COR-L47 (cell line): ENCODE measurements at places on chromosomes 6 and 20.

DNA sequence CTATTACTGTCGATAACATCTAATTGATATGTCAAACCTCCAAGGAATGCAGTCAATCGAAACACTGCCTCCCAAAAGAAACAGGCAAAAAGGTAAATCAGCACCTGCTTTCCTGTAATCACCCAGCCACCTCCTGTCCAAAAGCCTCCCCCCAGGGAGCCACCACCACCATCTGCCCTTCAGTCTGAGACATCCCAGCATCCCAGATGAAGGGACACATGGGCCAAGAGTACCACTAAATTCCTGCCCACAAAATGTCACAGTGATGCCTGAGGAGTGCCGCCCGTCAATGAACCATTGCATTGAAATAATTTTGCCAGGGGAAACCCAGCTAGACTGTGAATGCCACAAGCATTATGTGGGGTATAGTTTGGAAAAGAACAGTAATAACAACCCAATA is 401.7 kb downstream of the ZFAND3 start:
- DNase-seq: no peak

DNA sequence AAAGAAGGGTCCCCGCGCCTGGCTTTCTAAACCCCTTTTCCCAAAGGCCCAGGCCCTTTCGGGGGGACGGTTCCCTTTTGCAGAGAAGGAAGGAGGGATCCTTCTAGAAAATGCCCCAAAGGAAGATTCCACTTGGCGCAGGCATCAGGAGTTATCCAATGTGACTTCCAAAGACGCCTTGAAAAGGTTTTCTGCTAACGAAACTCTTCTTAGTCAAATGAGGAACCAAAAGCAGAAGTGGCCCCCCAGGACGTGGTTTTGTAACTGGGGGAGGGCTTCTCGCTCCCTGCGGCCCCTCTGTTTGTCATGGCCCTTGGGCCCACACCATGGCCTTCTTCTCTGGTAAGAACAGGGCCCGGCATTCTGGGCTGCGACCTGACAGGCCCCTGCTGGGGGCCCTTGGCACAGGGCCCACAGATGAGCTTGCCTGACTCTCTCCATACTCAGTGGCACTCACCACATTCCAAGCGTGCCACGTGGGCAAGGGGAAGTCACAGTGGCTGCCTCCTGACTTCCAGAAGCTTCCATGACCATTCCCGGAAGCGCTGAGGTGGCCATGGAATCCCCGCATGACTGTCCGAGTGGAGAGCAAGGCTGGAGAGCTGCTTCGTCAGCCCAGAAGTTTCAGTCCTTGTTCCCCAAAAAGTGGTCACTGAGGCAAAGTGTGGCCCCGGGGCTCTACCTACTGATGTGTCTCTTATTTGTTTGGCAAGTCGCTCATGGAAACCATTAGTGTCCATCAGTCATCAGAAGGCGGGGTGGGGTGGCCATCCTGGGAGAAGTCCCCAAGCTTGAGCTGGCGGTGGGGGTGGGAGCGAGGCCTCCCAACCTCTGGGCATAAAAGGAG is 834 bp upstream of the CTSZ start:
- no peak for DNase-seq

DNA sequence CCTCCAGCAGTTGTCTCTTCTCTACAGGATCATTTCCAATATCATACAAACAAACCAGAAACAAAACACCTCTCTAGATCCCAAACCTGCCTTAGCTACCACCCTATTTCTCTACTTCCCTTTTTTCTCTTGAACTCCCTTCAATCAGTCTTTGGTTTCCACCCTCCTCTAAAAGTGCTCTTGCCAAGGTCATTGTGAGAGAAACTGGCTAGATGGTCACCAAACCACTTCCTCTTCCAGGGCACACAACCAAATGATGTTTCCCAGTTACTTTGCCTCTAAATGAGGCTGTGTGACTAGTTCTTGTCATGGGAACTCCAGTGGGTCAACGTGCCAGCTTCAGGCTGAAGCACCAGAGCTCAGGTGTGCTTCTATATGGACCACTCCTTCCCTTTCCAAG is 85.8 kb upstream of the ARMC2 start:
- no peak for DNase-seq

DNA sequence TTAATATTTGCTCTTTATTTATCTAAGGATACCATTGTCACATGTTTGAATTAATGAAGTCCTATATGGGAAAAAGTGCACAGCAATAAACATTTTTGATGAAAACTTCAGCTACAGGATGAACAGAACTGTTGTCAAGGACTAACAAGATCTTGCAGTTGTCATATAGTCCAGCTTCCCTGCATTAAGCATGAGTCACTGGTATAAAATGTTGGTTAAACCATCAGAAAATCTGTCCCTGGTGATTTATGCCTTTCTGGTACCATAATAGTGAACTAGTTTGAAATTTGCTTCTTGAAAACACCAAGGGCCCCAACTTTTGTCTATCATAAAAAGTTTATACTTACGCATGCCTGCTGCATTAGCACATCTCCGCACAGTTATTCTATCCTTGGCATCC is 60.4 kb upstream of the RSPO3 start:
- no peak for DNase-seq
